Progenitor cell of endocrine pancreas (in vitro differentiated cells): ENCODE measurements at places on chromosomes 3 and 15.

DNA sequence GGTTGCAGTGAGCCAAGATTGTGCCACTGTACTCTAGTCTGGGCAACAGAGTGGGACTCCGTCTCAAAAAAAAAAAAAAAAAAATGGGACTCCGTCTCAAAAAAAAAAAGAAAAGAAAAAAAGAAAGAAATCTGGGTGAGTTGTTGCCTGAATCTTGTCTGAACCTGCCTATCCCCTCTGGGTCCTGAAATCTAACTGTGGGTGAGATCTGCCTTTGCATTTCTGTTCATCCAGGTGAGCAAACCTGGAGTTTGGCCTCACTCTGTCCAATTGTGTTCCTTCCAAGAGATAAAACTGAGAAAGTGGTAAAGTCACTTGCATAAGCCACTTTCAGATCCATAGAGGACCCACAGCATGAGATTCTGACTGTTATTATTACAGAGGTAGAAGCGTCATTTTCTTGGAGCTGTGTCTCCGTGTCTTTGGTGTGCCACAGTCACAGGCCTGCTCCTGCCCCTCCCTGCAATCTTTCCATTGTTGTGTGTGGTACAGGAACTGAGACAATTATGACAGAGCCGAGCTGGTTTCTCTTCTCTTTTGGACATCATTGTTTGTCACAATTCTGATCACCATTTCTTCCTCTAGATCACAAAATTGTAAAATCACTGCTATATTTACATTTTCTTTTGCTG lies 235.9 kb downstream of the LPP start:
- no peak for DNase-seq

GRCh38 chr15:48582452-48583247 lies 62.9 kb downstream of the FBN1 start:
- no peak for DNase-seq

DNA sequence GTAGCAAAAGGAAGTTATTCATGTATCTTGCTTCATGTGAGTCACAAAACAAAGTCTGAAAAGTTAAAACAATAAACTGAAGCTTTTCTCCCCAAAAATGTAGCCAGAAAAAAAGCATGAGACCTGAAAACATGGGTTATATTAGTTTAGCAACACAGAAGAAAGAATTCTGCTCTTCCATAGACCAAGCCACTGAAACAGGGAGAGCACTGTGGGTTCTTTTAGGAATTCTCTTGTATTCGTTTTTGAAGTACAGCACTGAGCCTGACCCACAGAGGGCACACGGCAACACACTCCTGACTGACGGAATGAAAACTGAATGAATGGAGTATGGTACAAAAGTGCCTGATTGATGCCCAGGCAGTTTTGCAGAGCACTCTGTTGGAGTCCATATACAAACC lies 66.6 kb downstream of the TM4SF4 start:
- DNase-seq: no peak

- DNase-seq: no peak
Observed at GRCh38 chr15:73921254-73921925, 4.9 kb upstream of the LOXL1 start.

DNA sequence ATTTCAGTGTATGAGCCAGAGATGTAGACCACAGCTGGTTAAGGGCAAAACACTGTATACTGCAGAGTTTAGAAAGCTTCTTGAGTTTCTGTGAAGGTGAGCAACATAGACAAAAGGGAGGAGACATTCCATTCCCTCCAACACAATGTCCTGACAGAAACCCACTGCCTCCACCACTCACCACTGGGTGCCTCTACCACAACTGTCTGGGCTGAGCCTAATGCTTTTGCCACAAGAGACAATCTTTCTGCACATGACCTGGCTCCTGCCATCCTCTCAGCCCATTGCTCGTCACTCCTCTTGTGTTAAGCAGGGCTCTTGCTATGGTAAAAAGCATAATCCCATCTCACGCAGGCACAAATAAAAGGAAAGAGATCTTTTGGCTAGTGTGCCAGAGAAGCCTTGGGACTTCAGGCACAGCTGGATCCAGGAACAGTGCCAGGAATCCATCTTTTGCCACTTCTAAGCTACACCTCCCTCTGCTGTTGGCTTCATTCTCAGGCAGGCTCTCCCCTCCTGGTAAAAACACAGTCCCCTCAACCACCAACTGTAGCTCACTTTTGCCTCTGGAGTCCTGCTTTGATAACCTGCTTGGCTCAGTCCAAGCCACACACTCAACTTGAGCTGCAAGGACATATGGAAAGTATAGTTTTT lies 140.6 kb upstream of the PRR20G start:
- no peak for DNase-seq
